Forelimb muscle (tissue), 1 donor: ENCODE measurements at places on chromosomes 4 and X. TPM values are rescaled to one million over a fixed set of nuclear protein-coding genes. Genes with fewer than 3 reads are reported as not detected.

- DNase-seq: no peak
These were observed 130.0 kb downstream of the CPZ start for GRCh38 chr4:8722556-8722955.

DNA sequence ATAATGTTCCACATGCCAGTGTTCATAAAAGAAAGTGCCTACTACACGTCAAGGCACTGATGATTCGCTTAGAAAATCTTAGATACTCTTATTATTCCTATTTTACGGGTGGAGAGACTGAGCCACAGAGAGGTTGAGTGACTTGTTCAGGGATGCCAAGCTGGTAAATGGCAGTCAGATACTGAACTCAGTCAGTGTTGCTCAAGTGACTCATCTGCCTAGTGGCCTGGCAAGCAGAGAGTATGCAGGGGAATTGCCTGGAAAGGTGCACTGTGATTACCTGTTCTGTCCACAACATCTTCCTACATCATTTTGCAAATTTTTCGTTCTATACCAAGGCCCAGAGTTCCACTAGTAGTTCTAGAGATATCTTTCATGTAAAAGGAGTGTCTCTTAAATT, 68.4 kb downstream of the RAPGEF2 start:
- no peak for DNase-seq

PPBP gene
- 2.8 TPM for polyA plus RNA-seq

- DNase-seq: no peak
These were observed 335.4 kb downstream of the UNC5C start for GRCh38 chr4:95213366-95213765.

TLR6 gene
- 1.0 TPM for polyA plus RNA-seq

ADGRA3 gene
- polyA plus RNA-seq: 57.3 TPM
